Muscle of leg (tissue), 16 donors: ENCODE measurements at places on chromosomes 2 and 18. TPM values are rescaled to one million over a fixed set of nuclear protein-coding genes. Genes with fewer than 3 reads are reported as not detected.

GRCh38 chr2:62296034-62296831 is 100.3 kb downstream of the B3GNT2 start:
- no peak for DNase-seq

- DNase-seq, result no peak
Observed at GRCh38 chr2:177328056-177328455, 63.5 kb upstream of the NFE2L2 start.

DNA sequence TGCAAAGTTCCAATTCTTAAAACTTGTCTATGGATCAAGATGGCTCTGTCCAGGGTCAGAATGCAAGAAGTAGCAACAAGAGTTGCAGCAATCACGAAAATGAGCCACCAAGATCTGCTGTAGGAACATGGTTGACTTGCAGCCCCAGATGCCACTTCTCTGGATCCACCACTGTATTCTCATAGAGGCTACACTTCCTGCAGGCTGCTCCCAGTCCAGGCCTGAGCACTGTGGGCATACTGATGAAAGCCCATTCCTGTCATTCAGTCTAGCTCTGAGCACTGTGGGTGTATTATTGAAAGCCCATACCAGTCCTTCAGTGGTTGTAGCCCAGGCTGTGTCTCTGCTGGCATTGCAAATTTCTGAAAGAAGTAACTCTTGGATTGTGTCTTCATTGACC is 213.9 kb upstream of the AGAP1 start:
- DNase-seq, result no peak

- no peak for DNase-seq
Observed at GRCh38 chr18:10440884-10441283, 13.6 kb upstream of the APCDD1 start.

GPR55 gene
- polyA plus RNA-seq, result not detected

ANO7 gene
- polyA plus RNA-seq, result 1.7 TPM
